Sciatic nerve (tissue), 2 donors: ENCODE measurements at places on chromosomes 4 and X.

DNA sequence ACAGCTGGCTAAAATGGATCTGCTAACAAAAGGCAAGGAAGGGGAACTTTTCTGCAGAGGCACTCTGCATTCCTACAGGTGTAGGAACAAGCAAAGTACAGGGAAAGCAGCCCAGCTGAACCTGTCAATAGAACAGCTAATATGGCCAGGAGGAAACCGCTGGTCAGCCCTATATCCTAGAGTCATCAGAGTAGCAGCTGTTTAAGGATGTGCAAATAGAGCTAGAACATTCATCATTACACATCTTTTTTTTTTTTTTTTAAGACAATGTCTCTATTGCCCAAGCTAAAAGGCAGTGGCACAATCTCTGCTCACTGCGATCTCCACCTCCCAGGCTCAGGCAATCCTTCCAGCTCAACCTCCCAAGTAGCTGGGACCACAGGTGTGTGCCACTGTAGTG is 163.0 kb downstream of the BTC start:
- no peak for DNase-seq

GRCh38 chr4:111761531-111761930 is 383.7 kb upstream of the FAM241A start:
- no peak for DNase-seq

DNA sequence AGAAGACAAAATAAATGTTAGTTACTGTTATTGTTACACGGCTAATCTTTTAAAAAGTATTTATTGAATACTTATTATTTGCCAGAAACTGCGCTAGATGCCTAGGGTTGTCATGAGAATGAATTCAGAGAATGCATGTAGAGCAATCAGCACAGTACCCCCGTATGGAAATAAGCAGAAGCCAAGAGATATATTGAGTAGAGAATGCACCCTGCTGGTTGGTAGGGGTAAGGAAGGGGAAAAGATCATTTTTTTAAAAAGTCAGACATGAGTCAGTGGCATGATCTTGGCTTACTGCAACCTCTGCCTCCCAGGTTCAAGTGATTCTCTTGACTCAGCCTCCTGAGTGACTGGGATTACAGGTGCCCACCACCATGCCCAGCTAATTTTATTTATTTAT is 13.1 kb upstream of the DRP2 start:
- DNase-seq = no peak

- DNase-seq = no peak
Observed at GRCh38 chr4:6775746-6776145, 6.8 kb upstream of the KIAA0232 start.

- no peak for DNase-seq
Observed at GRCh38 chrX:24862343-24862742, 153.4 kb downstream of the ARX start.

DNA sequence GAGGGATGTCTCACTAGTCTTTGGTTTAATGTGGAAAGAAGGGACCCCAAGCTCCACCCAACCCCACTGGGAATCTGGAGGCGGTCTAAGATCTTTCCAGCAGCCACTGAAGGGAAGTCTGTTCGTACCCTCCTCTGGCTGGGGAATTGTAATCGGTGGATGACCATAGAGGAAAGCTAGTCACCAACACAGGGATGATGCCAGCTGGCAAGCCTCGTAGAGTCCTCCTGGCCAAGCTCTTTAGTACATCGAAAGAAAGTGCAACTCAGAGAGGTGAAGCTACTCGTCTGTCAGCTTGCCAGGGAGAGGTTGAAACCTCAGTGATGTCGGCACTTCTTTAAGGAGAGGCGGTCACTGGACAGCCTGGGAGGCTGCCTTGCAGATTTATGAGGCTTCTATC is 58.7 kb downstream of the MAMLD1 start:
- no peak for DNase-seq

- peak; percentile 6 for DNase-seq
Observed at GRCh38 chrX:1093121-1093520, 119.3 kb downstream of the CRLF2 start.

DNA sequence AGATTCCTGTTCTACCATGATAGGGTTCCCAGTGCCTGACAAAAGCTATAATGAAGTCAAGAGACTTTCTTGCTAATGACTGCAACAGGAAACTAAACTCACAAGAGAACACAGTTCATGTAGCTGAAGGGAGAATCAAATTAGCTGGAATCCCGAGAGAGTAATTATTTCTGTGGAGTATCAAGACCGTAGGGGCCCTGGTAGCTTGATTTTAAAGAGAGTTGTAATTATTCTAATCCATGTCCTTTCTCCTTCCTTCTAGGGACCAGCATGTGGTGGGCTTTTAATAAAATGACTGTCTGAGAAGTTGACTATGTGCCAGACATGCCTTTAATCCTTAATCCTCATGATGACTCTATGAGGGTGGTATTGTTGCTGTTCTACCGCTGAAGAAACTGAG is 1.7 kb upstream of the TRPC5OS start:
- DNase-seq = no peak
